Cortex of kidney (tissue), 1 donor: ENCODE measurements at places on chromosomes 2 and 18.

GRCh38 chr18:73782405-73782804 lies 365.2 kb downstream of the FBXO15 start:
- DNase-seq, result no peak

DNA sequence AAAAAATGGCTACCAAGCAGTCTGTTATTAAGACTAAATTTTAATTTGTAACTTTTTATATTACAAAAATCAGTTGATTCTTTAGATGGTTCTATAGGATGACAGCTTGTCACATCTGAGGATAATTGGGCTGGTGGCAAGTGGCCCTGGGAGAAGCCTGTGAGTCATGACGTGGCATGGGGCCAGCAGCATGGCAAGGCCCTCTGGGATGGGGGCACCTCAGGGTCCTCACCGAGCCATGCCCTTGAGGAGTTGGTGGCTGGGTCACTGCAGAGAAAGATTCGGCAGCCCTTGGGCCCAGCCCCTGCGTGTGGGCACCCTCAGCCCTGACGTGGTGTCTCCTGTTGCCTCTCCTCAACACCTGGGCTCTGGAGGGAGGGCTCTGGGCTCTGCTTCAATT lies 49.7 kb downstream of the STK25 start:
- no peak for DNase-seq

GRCh38 chr2:11962707-11963328 lies 216.4 kb downstream of the LPIN1 start:
- no peak for DNase-seq

DNA sequence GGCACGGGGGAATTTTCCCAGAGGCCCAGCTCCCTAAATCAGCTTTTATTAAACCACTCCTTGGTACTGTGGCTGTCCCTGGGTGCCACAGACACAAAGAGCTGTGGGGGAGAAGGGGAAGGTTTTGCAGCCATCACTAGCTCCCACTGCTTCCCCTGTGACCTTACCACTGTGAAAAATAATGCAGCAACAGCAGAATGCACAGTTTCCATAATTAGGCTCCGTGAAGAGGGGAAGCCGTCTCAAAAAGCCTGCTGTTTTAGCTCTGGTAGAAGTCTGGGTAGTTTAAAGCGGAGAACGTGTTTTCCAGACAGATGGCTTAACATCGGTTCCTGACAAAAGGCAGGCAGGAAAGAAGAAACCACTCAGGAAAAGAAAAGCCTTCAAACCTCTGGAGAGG lies 27.5 kb upstream of the CAB39 start:
- DNase-seq, result no peak

GRCh38 chr2:193810533-193810932 lies 1615.8 kb upstream of the TMEFF2 start:
- no peak for DNase-seq

- no peak for DNase-seq
Observed at GRCh38 chr2:37858400-37858711, 66.7 kb upstream of the RMDN2 start.

- no peak for DNase-seq
Observed at GRCh38 chr2:184449760-184450159, 148.6 kb upstream of the ZNF804A start.

GRCh38 chr2:177429688-177430325 lies 37.2 kb downstream of the AGPS start:
- DNase-seq, result no peak
